CD4-positive, alpha-beta T cell (primary cell): ENCODE measurements at places on chromosomes 6 and 20. TPM values are rescaled to one million over a fixed set of nuclear protein-coding genes. Genes with fewer than 3 reads are reported as not detected.

The PARD6B gene
- 8.2 TPM for total RNA-seq

DNA sequence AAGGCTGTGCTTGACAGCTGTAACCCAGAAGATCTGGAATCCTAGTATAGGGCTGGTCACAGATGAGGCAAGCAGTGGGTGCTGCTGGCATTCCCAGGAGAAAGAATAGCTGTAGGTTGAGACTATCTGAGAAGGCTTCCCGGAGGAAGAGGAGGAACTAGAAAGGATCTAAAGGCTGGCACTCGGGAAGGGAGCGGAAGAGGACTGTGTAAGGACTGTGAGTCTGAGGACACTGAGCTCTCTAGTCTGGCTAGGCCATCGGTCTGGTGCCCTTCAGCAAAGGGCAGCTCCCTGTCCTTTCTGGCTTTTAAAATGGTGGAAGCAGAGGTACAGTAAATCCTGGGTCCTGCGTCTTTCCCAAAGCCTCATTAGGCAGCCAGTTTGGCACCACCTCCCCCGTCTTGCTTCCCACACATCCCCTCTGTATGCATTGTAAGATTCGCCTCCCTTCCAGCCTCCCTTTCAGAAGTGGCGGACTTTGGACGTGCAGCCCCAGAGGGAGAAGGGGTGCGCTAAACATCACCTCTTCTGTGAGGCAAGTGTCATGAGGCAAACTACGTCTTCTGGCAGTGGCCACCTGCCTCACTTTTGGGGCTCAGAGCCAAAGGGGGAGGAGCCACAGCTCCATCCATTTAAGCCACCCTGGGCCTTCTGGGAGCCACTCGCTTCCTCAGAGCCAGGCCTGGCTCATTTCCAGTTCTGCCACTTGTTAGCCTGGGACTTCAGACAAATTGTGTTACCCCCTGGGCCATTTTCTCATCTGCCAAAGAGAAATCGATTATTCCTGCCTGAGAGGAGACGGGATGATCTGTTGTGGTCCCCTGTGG lies 8.6 kb downstream of the SNPH start:
- no peak for DNase-seq

The PDYN gene
- total RNA-seq: not detected

DNA sequence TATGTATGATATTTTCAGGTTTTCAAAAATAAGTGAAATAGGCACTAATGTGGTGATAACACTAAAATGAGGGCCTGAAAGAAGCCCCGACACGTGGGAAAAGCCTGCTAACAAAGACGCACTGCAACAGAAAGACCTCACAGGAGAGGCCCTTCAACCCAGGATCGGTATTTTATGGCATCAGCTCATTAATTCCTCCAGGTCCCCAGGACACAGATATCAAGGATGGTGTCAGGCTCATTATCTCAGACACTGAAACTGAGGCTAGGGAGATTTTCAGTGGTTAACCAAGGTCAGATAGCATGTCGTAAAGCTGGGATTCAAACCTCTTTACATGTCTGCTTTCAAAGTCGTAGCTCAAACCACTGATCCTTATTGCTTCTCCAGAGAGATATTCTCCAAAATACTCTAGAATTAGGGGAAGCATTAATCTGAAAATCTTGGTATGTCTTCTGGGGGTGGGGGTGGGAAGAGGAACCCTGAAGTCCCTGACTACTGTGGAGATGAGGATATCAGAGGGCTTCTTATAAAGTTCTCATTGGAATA lies 64.1 kb downstream of the PPP1R3G start:
- DNase-seq: no peak

GRCh38 chr6:152458648-152459644 lies 178.2 kb downstream of the SYNE1 start:
- DNase-seq: no peak

DNA sequence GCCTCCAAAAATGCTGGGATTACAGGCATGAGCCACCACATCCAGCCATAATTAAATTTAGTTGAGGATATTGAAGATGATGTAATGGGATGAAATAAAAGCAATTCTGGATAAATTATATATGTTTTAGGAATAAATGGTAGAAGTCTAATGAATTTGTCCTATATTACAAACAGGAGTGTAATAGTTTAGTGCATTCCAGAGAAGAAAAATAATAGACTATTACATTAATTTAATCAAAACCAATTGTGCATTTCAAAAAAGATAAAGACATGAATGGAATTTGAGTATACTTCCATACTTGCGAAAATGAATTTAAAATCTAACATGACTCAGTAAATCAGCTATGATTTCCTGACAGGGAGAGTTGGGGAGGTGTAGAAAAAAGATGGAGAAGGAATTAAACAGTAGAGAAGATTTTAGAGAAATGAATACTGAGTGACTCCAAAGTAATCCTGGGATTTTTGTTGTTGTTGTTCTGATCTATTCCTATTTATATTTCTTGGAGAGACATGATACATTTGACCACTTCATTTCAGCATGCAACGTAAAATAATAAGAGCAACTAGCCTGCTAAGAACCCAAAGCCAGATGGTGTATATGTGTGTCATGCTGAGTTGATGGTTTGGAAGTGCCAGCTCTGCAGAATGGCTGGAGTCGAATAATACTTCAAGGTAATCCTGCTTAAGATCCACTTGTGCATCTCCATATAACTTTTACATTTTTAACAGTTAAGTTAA lies 67.4 kb downstream of the AIG1 start:
- no peak for DNase-seq

DNA sequence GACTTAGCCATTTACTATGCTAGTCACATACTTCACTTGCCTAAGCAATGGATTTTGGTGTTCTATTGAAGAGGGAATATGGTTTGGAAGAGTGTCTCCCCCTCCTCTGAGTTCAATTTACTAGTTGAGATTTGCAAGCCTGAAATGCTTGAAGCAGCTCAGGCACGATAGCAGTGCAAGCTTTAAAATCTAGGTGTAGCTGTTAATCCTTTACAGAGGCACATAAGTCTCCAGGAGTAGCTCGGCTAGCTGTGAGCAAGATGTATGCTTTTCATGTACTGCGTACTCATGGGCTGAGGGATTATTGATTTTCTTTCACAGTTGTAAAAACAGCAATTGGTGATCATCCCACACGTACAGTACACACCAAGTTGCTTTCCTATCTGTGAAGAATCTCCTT lies 726 bp downstream of the FLRT3 start:
- no peak for DNase-seq
